SW 1271 (cell line): ENCODE measurements at places on chromosomes 2 and 18.

GRCh38 chr2:2575870-2576386, 244.9 kb upstream of the MYT1L start:
- no peak for DNase-seq

DNA sequence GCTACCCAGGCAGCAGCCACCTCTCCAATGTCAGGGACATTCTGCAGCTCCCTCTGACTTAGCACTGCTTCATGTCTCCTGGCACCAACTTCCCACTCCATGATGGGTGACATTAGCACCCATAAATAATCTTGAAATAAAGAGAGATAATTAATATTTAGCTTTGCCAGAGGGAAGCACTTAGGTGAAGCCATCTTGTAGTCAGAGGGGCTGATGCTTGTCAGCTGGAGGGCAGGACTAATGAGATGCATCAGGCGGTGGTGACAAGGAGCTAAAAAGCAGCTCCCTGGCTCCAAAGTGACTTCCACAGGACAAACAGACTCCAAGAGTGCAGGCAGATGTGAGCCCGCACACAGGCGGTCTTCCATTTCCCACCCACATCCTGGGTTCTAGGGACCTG, 153.0 kb upstream of the ID2 start:
- DNase-seq, result no peak

GRCh38 chr2:34403512-34403911, 804.4 kb upstream of the FAM98A start:
- no peak for DNase-seq

GRCh38 chr2:11012131-11012693, 100.5 kb downstream of the KCNF1 start:
- no peak for DNase-seq

GRCh38 chr2:58767828-58768714, 526.9 kb upstream of the FANCL start:
- no peak for DNase-seq

DNA sequence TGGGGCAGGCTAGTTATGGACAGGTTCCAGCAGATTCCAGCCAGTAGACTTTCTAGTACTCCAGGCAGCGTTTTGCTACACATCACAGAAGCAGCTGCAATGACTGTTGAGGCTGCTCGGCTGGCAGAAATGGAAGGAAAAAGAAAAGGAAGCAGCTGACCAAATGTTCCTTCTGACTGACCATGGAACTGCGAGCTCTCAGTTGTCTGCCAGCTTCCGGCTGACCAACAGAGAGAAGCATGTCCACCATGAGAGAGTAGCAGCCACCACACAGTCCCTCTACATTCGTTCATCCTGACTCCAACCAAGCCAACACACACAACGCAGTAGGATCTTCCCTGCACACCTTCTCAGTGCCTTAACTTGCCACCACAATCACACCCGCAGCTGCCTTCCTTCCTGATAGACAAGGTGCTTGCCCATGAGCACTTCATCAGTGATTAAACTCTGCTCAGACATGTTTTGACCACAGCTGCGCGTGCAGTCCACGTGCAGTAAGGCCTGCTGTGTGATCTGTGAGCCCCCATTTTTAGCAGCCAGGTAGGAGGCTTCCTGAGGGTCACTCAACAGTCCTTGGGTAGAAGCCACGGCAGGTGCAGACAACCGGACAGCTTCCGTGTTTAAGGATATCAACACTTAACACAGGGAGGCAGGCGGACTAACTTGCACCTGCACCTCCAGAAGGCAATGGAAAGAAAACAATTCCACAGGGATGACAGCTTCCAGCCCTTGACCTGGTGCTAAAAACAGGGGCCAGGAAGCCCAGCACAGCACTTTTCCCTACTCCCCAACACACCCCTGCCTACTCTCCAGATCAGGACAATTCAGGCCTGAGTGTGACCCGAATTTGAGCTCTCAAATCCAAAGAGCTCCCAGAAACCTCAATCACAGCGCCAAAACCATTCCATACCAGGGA, 996 bp downstream of the TGFBRAP1 start:
- no peak for DNase-seq

DNA sequence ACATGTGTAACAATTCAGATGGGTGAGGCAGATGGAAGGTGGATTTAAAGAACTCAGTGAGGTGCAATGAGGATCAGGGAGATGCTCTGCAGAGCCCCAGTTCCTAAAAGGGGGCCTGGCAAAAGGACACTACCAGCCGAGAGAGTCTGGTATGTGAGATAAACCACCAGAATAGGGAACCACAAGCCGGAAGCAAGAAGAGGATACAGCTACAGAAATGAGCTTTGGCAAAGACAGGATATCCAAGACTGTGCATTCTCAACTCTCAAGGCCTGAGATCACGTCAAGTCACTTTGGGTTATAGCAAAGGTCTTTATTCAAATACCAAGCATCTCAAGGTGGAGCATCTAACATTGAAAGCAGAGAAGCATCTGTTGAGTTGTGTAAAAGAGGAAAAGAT, 293.5 kb downstream of the ARHGAP15 start:
- DNase-seq, result no peak

GRCh38 chr2:140734992-140735391, 1395.8 kb downstream of the LRP1B start:
- DNase-seq, result no peak

DNA sequence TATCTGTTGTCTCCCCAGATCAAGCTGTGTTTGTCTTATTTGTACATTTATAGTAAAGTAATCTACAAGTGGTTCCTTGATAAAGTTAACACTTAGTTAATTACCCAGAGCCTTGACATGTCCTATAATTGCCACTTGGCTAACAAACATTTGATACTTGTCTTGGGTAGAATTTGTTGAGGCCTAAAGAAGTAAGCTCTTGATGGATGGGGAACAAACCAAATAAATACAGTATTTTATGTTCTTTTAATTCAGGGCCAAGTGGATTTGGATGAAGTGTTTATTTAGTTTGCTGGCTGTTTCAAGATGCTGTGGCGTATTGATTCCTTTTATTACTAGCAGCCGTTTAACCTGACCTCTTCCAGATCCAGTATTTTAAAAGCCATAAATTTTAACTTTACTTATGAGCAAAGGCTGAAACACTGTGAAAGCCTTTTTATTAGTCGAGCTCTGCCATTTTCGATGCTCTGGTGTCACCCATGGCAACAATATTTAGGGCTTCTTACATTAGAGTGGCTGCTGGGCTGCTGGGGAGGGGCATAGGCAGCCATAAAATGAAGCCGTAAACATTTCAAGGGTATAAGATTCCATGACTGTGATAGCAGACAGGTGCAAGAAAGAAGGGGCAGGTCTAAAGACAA, 401.6 kb upstream of the NRP2 start:
- no peak for DNase-seq

GRCh38 chr2:67667054-67667908, 270.1 kb downstream of the ETAA1 start:
- no peak for DNase-seq

DNA sequence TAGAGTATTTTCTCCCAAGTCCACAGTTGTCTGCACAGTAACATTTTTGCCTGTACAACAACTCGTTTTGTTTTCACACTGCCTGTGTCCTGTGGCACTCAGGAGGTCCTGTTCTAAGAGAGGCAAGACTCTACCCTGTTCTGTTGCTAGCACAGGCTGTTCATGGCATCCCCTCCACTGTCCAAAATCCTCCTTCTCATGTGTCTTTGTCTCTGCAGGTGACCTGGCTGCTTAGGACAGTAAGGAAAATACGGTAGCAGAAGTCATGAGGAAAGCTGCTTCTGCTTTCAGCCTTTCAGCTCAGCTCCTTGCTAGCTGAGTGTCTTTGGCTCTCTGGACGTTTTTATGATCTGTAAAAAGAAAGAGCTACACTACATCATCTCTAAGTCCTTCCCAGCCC, 205.9 kb downstream of the C1D start:
- no peak for DNase-seq

GRCh38 chr18:31750273-31750672, 10.4 kb downstream of the SLC25A52 start:
- DNase-seq, result no peak

DNA sequence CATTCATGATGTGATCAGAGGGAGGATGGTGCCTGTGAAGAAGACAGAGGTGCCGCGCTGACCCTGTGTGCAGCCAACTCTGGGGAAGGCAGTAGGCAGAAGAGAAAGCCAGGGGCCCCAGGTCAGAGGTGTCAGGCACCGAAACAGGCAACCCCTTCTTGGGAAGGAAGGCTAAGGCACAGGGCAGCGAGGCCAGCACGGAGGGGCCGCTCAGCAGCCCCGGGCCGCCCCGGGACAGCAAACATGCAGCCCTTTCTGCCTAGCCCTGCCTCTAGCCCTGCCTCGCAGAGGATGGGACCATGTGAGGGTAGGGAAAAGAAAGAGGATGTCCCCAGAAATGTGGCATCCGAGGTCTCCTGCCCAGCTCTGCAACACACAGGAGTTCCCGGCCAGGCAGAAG, 7.7 kb upstream of the MAL start:
- no peak for DNase-seq

DNA sequence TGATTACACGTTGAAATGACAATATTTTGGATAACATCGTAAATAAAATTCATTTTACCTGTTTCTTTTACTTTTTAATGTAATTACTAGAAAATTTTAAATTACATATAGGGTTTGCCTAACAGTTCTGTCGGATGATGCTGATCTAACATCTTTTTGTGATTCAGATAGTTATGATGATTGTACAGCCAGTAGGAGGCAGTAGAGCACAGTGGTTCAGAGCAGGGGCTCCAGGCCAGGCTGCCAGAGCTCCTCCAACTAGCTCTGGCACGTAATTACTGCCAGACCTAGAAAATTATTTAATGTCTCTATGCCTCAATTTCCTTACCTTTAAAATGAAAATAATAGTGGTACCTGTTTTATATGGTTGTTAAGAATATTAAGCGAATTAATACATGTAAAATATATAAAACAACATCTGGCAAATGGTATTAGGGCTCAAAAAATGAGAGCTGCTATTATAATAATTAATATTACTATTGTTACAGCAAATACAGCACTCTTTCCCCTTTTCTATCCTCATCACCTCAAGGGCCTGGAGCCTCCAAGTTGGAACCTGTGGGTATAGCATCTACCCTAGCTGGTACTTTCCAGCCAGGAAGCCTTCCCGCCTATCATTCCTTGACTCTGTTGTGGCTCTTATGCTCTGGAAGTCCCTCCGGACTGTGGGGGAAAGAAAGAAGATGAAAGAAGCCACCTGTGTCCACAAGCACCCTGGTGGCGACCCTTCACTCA, 47.7 kb upstream of the PLA2R1 start:
- peak; percentile 1 for DNase-seq

DNA sequence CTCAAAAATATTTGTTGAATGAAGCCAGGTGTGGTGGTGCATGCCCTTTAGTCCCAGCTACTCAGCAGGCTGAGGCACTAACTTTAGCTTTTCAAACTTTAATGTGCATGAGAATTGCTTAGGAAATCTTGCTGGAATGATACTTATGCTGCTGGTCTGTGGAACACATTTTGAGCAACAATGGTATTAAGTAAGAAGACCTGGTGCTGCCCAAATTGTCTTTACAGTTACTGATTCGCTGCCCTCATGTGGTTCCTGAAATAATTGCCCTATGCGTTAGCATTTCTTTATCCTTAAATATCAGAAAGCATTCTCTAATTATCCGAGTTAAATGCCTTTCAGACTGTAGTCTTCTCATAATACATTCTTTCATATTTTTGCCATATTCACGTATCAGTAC, 76.0 kb upstream of the SESTD1 start:
- no peak for DNase-seq

GRCh38 chr2:239612133-239612532, 211.3 kb upstream of the HDAC4 start:
- no peak for DNase-seq

DNA sequence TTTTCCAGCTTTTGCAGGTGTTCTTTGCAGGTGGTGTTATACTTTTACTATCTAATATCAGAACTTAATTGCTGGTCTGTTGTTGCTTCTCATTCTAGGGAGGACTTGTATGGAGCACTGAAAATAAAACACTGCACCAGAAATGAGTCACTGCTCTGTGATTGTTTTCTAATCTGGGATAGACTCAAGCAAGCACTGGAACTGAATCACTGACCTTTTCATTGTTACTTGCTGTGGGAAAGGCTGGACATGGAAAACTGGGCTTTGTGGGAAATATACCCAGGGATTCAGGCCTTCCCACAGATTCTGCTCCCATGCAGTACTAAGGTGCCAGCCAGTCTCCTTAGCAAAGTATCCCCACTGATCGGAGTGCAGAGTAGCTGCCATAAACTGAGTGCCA, 470.0 kb upstream of the GCFC2 start:
- no peak for DNase-seq

DNA sequence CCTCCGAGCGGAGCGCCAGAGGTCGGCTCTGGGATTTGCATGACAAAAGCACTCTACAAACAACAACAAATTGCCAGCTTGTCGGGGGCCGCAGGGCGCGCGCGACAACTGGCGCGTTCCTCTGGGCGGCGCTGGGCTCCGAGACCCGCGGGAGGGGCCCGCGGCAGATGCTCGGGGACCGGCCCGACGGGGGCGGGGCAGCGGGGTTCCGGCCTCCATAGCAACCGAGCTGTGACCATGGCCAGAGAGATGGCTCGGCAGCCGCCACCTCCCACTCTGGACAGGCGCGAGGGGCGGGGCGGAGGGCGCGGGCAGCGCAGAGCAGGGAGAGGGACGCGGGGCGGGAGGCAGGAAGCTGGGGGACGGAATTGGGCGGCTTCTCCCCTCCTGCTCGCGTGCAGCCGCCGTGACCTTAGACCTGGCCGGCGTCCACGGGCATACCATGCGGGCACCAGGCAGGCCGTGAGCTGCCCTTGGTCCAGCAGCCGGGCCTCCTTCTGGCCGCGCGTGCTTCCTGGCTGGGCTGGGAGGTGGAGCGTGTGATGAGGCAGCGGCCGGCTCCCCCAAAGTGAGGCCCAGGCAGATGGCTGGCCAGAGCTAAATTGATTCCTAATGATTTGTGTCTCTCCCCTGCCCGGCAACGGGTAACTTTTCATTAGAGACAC, 171.5 kb downstream of the CELF4 start:
- peak; percentile 13 for DNase-seq

DNA sequence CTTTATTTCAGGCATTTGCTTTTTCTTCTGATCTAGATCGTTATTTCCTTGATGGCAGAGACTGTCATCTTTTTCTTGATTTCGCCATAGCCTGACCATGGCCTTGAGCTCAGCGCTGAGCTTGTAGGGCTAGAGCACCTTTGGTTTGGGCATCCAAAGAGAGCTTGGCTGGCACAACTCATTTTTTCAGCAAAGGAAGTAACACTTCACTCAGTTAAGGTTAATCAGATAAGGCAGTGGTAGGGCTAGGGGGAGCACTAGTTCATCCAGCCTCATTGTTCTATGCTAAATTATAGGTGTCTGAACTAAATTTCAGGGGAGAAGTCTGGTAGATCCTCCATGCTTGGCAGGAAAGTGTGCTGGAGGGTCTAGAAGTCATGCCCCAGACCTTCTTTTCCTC, 125.0 kb downstream of the SETBP1 start:
- DNase-seq, result no peak

- DNase-seq, result no peak
Observed at GRCh38 chr2:109694190-109694589, 80.0 kb downstream of the SOWAHC start.
